NCI-H1417 treated with DMSO at 0.1 percent for 48 hours (cell line): ENCODE measurements at places on chromosomes 6 and 20.

- DNase-seq = no peak
Observed at GRCh38 chr6:26033941-26034354, 53.3 kb upstream of the HFE start.

DNA sequence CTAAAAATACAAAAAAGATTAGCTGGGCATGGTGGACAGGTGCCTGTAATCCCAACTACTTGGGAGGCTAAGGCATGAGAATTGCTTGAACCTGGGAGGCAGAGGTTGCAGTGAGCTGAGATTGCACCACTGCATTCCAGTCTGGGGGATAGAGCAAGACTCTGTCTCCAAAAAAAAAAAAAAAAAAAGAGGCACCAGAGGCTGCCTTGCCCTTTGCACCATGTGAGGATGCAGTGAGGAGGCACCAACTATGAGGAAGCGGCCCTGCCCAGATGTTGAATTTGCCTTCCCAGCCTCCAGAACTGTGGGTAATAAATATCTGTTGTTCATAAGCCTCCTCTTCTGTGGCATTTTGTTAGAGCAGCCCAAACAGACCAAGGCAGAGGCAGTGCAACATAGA lies 54.4 kb downstream of the ALDH5A1 start:
- DNase-seq = no peak

- DNase-seq = peak; percentile 11
Observed at GRCh38 chr6:105485456-105485855, 82.6 kb upstream of the PREP start.

- no peak for DNase-seq
Observed at GRCh38 chr6:159398633-159399032, 229.4 kb downstream of the FNDC1 start.

GRCh38 chr6:35124356-35124755 lies 16.8 kb downstream of the TCP11 start:
- DNase-seq = no peak

DNA sequence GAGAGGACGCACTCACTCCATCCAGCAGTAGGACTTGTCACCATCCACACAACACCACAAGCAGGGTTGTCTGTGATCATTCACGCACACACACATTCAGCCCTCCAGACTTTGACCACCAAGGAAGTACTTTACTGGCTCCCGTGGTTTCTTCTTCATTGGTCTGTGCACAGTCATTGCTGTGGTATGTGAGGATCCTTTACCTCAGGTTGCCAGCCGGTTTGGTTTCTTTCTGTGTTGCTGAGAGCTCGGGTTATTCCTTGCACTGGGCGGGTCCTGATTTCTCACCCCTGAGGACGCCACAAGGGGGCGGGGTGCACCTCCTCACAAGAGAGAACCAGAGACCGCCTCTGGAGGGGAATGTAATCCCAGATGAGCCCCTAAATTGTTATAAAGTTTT lies 11.2 kb downstream of the SLC35A1 start:
- no peak for DNase-seq

DNA sequence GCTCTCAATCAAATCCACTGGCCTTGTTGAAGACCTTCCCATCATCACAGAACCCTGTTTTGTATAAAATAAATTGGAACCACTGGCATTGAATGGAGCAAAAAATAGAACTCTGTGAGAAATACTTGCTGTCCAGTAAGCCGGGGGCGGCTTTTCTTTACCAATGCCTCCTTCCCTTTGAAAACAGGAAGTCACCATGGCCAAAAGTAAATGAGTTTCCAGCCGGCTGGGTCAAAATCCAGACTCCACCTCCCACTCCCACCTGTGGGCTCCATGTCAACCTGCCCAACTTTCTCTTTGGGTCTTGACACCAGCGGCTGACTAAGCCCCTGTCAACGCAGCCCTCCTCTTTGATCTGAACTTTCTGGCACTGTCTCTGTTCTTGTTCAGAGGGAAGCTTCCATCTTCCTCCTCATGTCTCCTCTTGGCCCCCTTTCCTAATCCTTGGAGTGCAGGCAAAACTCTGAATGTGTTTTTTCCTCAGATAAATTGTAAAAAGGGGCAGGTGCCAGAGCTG lies 95.2 kb downstream of the TFAP2C start:
- no peak for DNase-seq

- no peak for DNase-seq
Observed at GRCh38 chr20:25258476-25258805, 10.6 kb downstream of the PYGB start.

DNA sequence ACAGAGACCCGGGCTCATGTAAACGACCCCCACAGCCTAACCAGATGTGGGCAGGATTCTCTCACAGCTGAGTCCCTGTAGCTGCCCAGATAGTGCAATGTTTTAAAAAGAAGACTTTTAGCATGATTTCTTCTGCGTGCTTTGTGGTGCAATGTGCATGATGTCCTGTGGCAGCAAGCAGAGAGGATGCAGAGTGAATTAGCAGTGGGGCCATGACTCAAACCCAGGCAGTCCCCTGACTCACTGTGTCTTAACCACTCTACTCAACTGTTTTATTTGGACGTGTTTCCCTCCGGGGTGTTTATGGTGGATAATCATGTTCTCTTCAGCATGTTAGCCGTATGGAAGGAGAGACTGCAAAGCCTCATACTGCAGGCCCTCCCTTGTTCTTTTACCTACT lies 247.9 kb downstream of the SLC24A3 start:
- no peak for DNase-seq

DNA sequence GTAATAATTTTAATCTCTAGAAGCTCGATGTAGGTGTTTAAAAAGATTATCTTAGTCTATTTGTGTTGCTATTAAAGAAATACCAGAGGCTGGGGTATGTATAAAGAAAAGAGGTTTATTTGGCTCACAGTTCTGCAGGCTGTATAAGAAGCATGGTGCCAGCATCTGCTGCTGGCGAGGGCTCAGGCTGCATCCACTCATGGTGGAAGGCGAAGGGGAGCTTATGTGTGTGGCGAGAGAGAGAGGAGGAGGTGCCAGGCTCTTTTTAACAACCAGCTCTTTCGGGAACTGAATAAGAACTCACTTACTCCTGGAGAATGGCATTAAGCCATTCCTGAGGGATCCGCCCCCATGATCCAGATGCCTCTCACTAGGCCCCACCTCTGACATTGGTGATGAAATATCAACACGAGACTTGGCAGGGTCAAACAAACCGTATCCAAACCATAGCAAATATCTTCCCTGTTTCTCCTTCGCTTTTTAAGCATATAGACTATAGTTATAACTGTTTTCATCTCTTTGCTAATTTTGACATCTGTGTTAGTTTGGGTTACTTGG lies 24.5 kb downstream of the CHMP4B start:
- DNase-seq = no peak

DNA sequence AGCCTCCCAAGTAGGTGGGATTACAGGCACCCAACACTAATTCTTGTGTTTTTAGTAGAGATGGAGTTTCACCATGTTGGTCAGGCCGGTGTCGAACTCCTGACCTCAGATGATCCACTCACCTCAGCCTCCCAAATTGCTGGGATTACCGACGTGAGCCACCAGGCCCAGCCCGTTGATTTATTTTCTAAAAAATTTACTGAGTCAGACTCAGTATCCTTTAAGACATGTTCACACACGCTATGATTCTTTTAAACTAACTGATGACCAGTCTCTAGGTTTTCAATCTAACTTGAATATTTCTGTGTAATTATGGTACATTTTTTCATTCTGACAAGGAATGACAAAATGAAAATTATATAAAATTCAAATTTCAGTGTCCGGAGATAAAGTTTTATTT lies 114.5 kb downstream of the MMUT start:
- no peak for DNase-seq

DNA sequence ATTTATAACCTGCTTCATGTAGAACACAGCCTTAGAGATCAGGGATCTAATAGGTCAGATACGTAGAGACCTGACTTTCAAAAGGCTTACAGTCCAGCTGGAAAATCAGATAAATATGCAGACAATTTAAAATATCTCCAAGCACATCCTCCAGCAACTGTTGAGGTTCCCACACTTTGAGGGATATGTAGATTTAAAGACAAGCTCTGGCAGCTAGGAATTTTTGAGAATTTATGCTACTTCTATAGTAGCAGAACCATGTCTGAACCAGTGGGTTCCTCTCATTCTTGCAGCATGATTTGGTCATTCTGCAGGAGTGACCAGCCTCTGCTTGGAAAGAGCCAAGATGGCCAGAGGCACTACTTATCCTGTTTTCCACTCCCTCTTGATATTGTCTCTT lies 60.5 kb downstream of the CYB5R4 start:
- DNase-seq = no peak

- DNase-seq = no peak
Observed at GRCh38 chr20:23142162-23143050, 56.3 kb upstream of the CD93 start.

DNA sequence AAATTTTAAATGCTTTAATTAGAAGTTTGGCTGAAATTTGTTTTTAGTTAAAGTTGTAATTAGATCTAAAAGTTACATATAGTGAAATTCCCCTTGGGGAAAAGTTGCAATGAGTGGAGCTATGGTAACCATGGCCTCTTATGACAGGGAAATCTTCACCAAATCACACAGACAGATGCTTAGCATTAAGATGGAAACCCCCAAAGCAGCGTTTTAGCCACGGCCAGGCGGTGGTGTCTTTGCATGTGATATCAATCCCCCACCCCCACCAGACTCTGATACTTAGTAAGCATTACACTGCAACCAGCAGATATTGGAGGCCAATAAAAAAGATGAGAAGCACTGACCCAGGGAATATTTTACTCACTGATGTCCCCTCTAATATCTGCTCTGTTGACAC lies 75.7 kb downstream of the REPS1 start:
- no peak for DNase-seq

- no peak for DNase-seq
Observed at GRCh38 chr20:2402271-2402980, 21.7 kb downstream of the TGM6 start.

DNA sequence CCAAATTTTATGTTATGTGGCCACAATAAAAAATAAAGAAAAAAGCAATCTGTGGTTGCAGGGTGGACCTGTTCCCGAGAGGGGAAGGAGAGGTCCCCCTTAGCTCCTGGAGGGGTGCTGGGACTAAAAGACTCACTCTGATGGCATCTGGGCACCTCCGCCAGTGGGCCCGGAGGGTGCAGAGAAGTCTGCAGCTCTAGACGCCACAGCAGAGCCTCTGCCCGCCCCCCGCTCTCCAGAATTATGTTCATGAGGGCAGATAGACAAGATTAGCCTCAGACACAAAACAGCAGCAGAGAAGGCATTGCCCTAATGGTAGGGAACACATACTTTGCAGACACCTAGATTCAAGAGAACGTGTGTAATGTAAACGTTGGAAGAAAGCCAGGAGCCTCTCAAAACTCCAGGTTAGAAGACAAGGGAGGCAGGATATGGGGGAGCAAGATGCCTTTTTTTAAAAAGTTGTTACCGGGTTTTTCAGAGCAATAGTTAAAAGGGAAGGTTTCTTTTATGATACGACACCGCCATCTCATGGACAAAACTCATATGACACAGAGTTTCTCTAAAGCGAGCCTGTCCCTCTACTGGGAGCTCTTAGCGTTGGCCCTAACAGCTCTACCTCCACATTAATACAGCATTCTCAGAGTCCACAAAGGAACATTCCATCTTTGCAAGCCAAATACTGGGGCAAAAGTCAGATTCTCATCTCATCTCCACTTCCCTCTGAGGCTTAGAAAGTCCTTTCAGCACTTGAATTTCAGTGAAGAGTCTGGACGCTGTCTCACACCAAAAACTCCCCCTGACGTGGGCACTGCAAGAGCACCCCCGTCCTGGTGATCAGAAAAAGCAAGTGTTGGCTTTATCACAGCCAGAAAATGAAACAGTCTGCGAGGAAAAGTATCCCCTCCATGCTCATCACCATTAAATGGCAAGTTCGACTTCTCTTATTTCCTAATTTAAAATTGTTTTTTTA lies 47.2 kb downstream of the FOXF2 start:
- no peak for DNase-seq

DNA sequence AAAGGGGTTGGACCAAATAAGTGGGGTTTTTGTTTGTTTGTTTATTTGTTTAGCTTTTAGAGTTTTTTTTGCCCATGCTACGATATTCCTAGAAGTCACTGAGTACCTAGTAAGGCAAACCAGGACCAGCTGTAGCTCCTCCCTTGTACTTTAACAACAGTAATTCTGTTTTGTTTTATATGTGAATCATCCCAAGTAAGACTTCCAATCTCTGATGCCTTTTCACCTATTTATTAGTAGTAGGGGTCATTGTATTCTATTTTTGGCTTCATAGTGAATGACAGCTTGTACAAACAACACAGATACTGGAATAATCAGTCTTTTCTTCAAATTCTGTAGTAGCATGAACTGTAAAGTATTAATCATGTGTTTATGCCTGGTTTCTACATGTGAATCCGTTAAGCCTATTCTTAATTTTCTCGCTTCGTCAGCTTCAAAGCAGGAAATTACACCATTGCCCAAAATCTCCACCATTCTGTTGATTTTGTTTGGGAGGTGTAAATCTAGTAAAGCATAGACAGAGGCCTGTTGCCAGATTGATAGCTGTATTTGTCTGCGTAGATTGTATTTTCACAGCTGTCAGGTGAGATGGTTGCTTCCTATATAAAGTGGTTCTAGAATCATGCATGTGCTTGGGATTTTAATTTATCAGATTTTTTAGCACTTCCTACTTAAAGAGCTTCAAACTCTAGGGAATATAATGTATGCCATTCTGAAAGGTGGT lies 151.5 kb upstream of the FLRT3 start:
- no peak for DNase-seq

- DNase-seq = no peak
Observed at GRCh38 chr6:90105506-90106170, 191.0 kb downstream of the BACH2 start.

DNA sequence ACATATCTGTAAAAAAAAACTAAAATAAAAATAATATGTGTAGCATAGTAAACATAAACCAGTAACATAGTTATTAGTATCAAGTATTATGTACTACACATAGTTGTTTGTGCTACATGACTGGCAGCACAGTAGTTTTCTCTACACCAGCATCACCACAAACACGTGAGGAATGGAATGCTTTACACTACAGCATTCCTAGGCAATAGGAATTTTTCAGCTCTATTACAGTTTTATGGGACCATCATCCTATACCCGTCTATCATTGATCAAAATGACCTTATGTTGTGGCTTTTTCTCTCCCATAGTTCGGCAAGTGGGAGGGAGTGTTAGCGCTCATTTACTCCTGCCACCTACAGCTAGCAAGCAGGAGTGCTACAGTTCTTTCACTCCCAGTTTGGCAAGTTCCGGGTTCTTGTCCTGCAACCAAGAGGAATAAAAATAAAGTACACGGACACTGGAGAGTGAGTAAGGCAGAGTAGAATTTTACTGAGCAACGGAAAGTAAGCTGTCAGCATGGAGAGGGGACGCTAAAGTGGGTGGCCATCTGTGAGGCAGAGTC lies 196.8 kb upstream of the HSF2 start:
- no peak for DNase-seq

- DNase-seq = no peak
Observed at GRCh38 chr6:81565071-81565470, 187.4 kb downstream of the TENT5A start.

- no peak for DNase-seq
Observed at GRCh38 chr6:158621694-158622544, 22.6 kb downstream of the DYNLT1 start.

- no peak for DNase-seq
Observed at GRCh38 chr6:33638556-33638955, 17.4 kb downstream of the ITPR3 start.
